ENCODE measurements at places on chromosomes 7 and 10.

GRCh38 chr10:128306966-128307365 lies 180.7 kb upstream of the MKI67 start:
- DNase-seq, result no peak

- no peak for DNase-seq
Observed at GRCh38 chr10:63286754-63287264, 153.7 kb downstream of the NRBF2 start.

DNA sequence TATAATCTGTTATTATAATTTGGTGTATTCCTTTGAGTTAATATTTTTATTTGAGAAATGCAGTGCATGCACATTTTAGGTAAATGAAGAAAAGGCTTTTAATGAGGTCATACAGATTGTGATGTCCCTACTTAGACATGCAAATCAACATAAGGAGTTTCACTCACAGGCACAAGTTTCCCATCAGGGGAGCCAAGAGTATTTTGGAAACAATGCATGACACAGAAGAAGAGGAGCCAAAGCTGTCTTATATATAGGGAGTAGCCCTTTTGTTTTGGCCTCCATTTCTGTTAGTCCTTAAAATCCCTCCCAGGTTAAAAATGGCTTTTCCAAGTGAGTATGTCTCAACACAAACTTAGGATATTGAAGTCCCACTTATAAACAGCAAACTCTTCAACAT lies 703.4 kb upstream of the ANKRD30A start:
- DNase-seq, result no peak

DNA sequence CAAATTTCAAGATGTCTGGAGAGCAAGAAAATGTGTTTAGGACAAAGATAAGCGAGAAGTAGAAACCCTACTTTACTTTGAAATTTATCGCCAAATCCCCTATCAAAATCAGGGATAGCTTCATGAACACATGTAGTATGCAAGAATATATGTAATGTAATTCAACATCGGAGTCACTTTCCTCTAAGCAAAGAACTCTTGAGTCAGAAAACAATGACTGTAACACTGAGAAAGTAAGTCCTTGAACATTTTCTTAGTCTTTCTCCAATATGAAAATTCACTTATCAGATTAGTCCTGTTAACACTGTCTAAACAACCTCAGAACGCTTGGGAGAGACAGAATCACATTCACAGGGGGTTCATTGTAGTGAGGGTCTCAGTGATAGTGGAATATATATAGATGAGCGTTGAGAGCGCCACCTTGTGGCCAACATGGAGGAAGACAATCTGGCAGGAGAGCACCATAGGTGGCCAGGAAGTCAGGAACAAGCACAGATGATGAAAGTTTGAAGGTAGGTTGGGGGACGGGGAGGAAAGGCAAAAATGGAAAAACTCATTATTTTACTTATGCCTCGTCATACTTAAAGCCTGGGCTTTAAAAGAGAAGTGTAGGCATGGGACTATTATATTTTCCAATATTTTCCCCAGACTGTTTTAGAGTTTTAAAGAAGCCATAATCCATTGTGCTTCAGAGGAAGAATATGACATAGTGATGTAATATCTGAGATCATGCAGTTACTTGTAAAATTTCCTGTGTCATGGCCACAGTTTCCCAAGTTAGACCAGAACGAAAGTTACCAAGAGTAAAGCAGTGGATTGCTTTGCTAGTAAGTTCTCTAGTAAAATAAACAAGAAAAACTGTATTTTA lies 115.5 kb upstream of the GNAI1 start:
- DNase-seq, result peak; percentile 71

- no peak for DNase-seq
Observed at GRCh38 chr10:94042834-94043175, 49.1 kb downstream of the PLCE1 start.

- no peak for DNase-seq
Observed at GRCh38 chr7:41476460-41476803, 226.5 kb downstream of the INHBA start.

- no peak for DNase-seq
Observed at GRCh38 chr10:100661520-100661919, 83.9 kb upstream of the PAX2 start.

- DNase-seq, result no peak
Observed at GRCh38 chr10:101529725-101530553, 58.1 kb downstream of the POLL start.

GRCh38 chr7:25124465-25125136 lies 459 bp downstream of the CYCS start:
- no peak for DNase-seq

DNA sequence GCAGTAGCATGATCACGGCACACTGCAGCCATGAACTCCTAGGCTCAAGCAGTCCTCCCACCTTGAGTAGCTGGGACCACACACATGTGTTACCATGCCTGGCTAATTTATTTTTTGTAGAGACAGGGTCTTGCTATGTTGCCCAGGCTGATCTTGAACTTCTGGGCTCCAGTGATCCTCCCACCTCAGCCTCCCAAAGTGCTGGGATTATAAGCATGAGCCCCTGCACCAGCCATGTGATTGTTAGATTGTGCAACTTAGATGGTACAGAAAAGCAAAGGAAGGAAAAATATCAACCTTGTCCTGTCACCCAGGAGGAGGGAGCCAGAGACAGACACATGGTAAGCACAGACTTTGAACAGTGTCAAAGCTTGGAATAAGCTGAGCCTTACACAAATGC lies 73.5 kb downstream of the CCNY start:
- no peak for DNase-seq

DNA sequence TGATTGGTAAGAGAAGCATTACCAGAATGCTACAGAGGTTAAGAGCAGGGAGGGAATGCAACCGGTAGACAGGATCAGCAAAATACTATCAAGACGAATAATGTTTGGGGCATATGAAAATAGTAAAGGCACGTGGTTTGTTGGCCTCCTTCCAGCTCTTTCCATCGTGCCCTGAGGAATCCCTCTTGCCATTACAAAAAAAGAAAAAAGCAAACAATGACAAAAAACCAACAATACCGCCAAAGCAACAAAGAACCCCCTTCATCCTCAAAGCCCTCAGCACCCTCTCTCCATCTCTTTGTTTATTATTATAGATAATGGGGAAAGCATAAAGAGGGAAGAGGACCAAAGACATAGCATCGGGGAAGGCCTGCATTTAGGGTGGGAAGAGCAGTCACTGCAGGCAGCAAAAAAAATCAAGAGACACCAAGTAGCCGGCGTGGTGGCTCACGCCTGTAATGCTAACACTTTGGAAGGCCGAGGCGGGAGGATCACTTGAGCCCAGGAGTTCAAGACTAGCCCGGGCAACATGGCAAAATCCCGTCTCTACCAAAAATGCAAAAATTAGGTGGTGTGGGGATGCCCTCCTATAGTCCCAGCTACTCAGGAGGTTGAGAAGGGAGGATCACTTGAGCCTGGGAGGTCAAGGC lies 78.0 kb downstream of the HIP1 start:
- DNase-seq, result no peak

DNA sequence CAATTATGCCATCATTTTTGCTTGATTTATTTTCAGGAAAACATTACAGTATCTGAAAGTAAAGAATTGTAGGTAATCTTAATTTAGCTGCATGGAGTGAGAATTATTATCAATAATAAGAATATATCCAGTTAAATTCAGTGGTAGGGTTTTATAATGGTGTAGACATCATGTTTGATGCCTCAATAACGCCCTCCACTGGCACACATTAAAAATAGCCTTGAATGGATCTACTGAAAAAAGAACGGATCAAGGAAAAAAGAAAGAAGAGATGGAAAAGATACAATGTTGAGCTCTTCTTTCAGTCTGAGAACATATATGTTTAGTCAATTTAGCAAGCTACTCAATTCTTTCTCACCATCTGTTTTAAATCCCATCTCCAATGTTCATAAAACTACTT lies 319.2 kb downstream of the CDC14C start:
- DNase-seq, result no peak

GRCh38 chr10:132341017-132341416 lies 9.0 kb downstream of the LRRC27 start:
- DNase-seq, result no peak

DNA sequence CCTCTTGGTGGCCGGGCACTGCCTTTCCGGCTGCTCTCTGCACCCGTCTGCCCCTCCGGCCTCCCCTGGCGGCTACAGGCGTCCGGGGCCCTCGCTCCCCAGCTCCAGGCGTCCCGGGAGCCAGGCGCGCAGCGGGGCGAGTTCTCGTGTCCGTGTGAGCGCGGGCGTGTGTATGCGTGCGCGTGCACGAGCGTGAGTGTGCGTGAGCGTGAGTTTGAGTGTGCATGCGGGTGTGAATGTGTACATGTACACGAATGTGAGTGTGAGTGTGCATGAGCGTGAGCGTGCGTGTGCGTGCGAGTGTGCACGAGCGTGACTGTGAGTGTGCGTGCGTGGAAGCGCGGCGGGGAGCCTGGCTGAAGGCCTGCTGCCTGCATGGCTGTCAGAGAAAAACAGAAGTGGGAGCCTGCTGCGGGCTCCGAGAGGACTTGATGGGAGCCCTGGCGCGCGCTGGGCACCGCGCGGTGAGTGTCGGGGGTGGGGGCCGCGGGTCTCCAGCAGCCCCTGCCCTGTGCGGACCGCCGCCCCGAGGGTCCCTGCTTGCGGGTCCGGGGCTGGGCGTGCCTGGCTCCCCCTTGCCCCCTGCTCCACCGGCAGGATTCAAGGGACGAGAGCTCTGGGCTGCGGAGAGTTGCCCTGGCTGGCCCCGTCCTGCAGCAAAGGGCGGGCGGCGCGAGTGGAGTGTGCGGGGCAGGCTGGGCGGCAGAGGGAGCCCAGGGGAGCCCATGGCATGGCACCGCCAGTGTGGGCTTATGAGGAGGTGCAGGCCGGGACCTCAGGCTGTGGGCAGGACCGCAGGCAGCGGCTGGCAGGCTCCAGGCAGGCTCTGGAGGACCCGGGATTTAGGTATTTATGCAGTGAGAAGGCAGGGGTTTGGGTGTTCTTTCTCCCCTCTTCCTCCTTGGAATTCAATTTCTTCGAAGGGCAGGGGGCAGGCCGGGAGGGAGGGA lies 75.8 kb upstream of the EN2 start:
- no peak for DNase-seq

- no peak for DNase-seq
Observed at GRCh38 chr7:155886391-155887173, 74.3 kb upstream of the SHH start.

- DNase-seq, result no peak
Observed at GRCh38 chr10:133150226-133150625, 9.8 kb upstream of the KNDC1 start.

DNA sequence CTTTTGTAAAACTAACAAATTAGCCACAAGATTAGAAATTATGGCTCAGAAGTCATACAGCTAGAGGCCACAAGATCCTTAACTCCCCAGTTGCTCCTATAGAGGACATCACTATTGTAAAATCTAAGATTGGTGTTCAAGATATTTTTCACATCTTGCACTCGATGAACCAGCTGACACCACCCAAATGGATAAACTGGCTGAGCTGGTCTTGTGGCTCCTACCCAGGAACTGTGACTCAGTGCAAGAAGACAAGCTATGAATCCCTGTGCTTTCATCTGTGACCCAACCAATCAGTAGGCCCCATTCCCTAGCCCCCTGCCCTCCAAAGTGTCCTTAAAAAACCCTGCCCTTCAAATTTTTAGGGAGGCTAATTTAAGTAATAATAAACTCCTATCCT lies 27.9 kb upstream of the R3HCC1L start:
- DNase-seq, result no peak

DNA sequence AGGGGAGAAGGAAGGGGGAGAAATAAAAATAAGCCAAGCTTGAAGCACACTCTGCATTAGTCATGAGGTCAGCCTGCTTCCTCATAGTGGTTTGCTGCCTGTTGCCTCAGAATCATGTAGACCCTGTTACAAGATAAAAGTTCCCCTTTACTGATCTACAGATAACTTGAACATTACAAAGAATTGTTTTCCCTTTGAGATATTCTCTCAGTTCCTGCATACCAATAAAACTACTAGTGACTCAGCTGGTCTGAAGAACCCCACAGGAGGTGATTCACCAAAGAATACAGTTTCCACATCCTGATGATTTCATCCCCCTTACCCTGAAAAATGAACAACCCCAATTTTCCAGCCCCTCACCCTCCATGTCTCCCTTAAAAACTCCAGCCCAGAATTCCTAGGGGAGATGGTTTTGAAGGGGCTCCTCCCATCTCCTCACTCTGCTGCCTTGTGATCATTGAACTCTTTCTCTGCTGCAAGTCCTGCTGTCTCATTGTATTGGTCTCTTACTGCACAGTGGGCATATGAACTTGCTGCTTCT lies 31.5 kb upstream of the NRP1 start:
- no peak for DNase-seq

DNA sequence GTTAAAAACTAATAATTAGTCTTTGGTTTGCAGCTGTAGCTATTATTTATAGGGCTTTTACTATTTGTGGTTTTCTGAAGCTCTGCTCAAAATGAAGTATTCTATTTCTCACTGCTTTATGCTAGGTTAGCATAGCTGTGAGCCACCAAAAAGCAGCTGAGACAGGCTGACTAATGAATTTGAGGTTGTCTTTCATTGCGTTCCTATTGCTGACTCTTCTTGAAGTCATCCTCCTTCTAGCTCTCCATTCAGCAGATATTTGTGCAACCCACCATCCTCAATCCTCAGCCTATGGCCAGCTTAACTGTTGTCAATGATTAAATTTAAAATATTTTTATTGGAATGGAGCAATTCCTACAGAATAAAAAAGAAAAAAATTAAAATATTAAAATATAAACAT lies 2.1 kb upstream of the RALA start:
- no peak for DNase-seq

GRCh38 chr7:12943781-12944180 lies 256.3 kb downstream of the ARL4A start:
- no peak for DNase-seq

GRCh38 chr10:113069595-113069994 lies 119.5 kb downstream of the TCF7L2 start:
- DNase-seq, result no peak

GRCh38 chr10:26840938-26841732 lies 19.6 kb downstream of the ABI1 start:
- DNase-seq, result no peak

GRCh38 chr7:138797715-138798320 lies at the start of the genes ATP6V0A4 and TMEM213:
ATP6V0A4 (minus strand) TSS chr7:138798196; CDS start chr7:138771247, 26,949 bp downstream.
TMEM213 (plus strand) TSS chr7:138797994; CDS start chr7:138798105, 111 bp downstream.
- no peak for DNase-seq

DNA sequence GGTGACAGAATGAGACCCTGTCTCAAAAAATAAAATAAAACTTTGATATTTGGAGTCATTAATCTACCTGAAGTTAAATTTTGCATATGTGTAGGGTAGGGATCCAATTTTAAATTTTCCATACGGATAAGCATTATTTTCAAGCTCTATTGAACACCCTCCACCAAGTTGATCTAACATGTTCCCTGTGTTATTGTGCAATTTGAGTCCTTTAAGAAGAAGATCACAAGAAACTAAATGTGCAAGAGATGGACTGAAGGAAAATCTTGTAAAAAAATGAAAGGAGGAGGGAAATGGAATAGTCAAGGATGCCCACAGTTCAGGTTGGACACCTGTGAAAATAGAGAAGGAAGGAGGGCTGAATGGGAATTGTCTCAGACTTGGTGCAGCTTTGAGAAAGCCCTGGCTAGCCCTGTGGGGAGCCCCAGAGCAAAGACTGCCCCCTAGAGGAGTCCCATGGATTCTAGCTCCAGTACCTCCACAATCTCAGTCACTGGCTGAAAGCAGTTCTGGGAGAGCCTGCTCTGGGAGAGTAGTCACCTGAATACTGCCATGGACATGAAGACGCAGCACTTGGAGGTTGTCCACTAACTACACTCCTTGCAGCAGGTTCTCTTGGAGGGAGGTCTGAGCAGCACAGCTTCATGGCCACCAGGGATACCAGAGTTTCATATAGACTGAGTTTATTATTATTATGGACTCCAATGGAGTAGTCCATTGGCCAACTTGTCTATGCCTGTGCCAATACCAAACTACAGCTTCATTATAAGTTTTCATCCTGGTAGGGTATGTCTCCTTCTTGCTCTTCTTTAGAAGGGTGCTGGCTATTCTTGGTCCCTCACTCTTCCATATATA lies 5.7 kb upstream of the TIAL1 start:
- DNase-seq, result peak; percentile 20
